ENCODE measurements at places on chromosomes 2 and 18. TPM values are rescaled to one million over a fixed set of nuclear protein-coding genes. Genes with fewer than 3 reads are reported as not detected.

MROH2A gene
- not detected for polyA plus RNA-seq

ELOA2 gene
- polyA plus RNA-seq, result not detected

POMC gene
- polyA plus RNA-seq, result 0.27 TPM

LBX2 gene
- 0.37 TPM for polyA plus RNA-seq

BCL11A gene
- polyA plus RNA-seq, result 0.60 TPM

- no peak for DNase-seq
These were observed 635.8 kb downstream of the DSC3 start for GRCh38 chr18:30406728-30407127.

GRCh38 chr2:219480004-219480403 lies 18.7 kb upstream of the GMPPA start:
- no peak for DNase-seq

- no peak for DNase-seq
These were observed 505.7 kb upstream of the KLHL29 start for GRCh38 chr2:22879009-22879863.

DNA sequence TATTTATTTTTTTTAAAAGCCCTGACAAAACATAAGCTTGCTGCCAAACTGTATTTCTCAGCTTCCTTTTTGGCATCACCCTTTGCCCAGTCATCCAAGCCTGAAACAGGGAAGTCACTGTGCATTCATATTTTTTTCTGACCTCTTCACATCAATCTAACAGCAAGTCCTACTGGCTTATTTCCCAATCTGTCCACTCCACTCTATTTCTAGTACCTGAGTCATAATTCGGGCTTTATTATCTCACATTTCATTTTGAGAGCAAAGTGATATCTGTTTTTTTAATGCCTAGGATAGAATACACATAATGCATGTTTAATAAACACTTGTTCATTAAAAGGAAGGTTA lies 5.1 kb downstream of the HNMT start:
- DNase-seq, result peak; percentile 39

- DNase-seq, result no peak
These were observed 166.2 kb downstream of the TGIF1 start for GRCh38 chr18:3616142-3616541.

- no peak for DNase-seq
These were observed 179.1 kb downstream of the RDH14 start for GRCh38 chr2:18381386-18381785.

DNA sequence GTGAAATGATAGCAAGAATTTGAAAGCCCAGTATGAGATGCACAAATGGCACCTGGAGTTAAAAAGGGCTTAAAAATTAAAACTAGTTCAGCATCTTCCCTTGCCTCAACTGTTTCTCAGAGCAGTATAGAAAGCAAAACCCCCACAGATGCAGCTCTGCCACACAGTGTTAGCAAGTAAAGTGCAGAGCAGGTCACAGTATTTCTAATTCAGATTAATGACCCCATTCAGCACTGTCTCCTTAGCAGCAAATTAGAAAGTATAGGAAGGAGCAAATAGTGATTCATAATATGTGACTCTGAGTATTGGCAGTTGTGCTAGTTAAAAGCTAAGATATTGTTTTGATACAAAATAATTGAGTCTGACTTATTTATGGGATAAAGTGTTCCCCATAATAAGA lies 73.8 kb upstream of the CCDC85A start:
- no peak for DNase-seq

DNA sequence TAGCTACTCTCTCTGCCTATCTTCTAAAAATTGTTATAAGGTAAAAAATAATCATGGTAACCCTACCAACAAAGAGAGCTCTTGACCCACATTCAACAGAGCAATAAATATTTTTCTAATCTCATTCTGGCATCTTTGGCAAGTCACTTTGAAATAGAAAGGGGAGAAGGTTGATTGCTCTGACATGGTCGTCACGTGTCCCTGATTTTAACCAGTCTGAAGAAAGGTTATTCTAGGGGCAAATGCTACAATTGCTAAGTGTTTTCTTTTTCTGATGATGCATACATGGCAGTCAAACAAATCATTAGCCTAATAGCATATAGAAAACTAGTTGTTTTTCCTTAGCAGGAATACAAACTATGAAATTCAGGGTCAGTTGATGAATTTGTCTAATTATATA lies 153.3 kb upstream of the MAP3K20 start:
- no peak for DNase-seq

DNA sequence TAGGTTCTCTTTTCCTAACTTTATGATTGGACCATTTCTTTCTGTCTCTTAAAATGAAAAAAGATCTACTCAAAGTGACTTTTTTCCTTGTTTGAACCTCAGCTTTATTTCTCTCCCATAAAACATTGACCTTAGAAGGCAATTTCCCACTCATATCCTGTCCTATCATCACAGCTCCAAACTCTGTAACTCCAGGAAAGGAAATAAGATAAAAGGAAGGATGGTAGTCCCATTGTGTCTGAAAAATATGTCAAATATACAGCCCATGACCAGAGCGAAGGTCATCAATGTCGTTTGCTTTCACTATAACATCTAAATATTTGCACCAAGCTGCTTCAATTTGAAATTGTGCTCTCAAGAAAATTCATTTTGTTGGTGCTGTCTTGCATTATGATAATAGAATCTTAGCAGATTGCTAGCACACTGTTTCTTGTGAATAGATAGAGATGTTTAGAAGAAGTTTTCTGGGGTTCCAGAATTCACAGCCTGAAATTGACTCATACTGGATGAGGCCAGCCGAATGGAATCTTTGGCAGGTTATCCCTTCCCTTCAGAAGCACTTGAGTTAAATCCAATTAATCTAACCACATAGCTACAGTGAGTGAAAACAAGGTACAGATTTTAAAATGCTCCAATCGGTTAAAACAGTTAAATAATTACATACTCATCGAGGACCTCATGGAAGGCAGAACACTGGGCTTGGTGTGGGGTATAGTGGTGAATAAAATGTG lies 95.1 kb downstream of the CRIM1 start:
- peak; percentile 75 for DNase-seq

All from BJ (cell line).